ENCODE measurements at places on chromosomes 6 and 20.

- DNase-seq, result no peak
These were observed 70.1 kb downstream of the ISM1 start for GRCh38 chr20:13291157-13291556.

GRCh38 chr20:19253316-19253715 lies 40.9 kb downstream of the SLC24A3 start:
- DNase-seq, result no peak

GRCh38 chr20:933029-933428 lies 16.9 kb upstream of the ANGPT4 start:
- DNase-seq, result no peak

DNA sequence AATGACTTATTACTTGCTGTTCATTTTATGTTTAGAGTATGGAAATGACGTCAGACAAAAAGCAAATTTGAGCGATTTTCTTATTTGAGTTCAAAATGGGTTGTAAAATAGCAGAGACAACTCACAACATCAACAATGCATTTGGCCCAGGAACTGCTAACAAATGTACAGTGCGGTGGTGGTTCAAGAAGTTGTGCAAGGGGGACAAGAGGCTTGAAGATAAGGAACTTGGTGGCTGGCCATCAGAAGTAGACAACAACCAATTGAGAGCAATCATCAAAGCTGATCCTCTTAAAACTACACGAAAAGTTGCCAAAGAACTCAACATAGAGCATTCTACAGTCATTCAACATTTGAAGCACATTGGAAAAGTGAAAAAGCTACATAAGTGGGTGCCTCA lies 43.8 kb downstream of the REV3L start:
- DNase-seq, result no peak

DNA sequence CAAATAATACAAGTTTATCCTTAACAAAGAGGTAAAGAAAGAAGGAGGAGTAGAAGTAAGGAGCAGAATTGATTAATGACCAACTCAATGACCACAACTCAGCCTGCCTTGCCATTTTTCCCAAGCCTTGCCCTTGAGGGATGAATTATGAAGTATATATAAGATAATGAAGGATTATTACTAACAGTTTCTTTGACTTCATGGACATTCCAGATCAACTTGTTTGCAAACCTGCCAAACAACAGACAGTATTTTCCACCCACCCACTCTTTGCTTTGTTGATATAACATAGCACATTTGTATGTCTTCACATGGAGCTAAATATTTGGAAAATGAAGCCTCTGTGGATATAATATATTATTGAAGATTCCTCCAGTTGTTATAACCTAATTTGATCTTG lies 9.9 kb upstream of the C6orf141 start:
- no peak for DNase-seq

DNA sequence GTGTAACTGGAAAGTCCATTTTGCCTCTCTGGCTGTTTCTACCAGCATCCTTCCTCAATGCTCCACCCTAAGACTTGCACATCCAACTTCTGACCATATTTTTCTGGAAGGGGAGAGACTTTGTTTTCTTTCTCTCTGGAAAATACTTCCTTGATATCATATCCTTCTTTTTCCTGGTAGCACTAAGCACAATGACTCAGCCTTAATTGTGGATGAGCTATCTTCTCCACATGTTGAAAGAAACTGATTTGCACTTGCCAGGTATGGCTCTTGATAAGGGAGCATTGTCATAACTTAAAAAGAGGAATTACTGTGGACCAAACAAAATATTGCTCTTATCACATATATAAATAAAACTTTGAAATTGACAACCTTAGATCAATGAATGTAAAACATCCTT lies 30.1 kb upstream of the IBTK start:
- DNase-seq, result no peak

GRCh38 chr6:4788953-4789584 lies 12.9 kb downstream of the CDYL start:
- no peak for DNase-seq

DNA sequence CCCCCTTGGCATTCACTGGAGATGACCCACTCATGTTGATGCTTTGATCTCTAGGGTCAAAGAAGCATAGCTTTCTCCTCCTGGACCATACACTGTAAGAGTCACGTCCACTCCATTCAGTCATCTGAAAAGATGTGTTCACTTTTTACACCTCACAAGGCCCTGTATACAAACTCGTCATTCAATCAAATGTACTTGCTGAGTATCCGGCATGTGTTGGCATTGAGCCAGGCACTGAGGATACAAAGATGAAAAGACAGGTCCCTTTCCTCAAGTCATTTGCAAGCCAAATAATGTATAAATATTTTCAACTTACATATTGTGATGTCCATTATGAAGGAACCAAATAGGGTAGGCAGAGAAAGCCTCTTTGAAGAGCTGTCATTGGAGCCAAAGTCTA lies 32.6 kb upstream of the CSNK2A1 start:
- DNase-seq, result no peak
